ENCODE measurements at places on chromosomes 4 and X. TPM values are rescaled to one million over a fixed set of nuclear protein-coding genes. Genes with fewer than 3 reads are reported as not detected.

DNA sequence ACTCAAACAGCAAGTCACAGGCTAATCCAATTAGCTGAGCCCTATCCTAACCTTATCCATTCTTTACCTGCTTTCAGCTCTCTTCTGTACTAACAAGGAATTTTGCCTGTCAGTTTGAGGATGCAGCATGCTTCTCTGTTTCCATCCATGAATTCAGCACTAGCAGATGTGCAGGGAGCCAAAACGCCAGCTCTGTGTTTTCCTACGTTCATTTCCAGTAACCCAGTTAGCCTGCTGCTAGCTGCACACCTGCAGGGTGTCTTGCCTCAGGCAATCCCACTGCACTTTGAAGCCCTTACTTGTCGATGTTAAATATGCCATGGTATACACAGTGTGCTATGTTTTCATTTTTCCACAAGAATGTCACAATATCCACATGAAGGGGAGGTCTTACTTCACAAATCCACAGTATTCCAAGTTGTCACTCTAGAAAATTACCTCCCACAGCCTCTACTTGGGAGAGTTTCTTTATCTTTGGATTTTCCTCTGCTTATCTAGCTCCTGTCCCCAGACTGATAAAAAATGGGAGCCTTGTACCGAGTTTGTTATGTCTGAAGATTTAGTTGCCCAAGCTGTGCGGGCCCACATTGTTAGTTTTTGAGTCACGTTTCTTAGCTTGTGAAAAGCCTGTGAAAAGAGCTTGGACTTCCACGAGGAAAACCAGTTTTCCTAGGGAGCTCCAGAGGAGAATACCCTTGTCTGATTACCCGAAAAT is 127.6 kb upstream of the HHIP start:
- no peak for DNase-seq

DNA sequence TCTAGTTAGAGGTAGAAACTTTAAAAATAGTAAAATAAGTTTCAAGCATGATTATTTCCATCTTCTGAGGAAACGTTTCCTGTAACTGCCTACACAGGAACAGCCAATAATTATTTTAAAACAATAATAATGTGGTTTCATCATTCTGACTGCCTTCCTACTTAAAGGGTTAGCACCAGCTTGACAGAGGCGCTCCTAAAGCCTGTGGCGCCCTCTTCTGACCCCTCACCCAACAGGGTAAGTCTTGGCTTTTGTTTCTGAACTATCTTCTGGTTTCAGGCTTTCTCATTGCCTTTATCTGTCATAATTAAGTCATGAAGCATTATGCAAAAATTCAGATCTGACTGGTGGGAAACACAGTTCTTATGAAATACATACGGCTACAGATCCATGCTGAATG is 96.7 kb downstream of the ITM2A start:
- DNase-seq, result peak; percentile 52

- DNase-seq, result no peak
Measured at GRCh38 chr4:24002330-24002966, 112.6 kb upstream of the PPARGC1A start.

DNA sequence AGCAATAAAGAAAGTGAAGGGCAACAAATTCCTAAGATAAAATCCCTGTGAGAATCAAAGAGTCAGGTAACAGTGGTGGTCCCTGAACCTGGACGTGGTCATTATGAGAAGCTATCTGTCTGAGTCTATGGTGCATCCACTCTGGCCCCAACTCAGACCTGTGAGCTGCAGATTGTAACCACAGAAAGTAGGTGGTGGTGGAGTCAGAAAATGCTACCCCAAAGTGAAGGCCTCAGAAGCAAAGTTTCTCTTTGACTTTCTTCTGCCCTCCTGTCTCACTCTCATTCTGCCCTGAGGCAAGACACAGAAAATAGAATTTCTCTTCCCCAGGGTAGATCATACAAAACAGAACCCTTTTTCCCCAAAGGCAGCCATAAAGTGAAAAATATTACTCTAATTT is 84.1 kb upstream of the NEIL3 start:
- DNase-seq, result no peak

DNA sequence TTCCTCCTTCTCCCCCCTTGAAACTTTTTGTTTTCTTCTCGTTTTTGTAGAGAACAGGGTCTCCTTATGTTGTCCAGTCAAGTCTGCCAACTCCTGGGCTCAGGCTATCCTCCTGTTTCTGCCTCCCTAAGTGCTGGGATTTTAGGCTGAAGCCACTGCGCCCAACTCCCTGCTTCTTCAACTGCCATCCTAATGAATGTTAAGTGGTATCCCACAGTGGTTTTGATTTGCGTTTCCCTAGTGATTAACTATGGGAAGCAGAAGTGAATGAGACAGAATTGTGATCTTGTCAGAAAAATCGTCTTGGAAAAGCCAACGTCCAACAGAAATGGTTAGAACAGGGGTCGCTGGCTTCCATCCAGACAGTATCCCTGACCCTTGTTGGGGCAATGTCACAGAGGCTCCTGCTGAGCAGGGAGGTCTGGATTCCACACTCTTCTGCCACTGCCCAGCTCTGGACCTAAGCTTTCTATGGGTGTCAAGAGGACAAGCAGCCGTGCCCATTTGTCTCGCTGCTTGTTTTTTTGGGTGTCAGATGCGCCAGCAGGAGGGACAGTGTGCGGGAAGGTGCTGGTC is 869 bp upstream of the ADD1 start:
- DNase-seq, result no peak

- no peak for DNase-seq
Measured at GRCh38 chr4:27779827-27780226, 919.2 kb downstream of the STIM2 start.

- no peak for DNase-seq
Measured at GRCh38 chrX:47489507-47490275, 6.7 kb upstream of the ZNF41 start.

DNA sequence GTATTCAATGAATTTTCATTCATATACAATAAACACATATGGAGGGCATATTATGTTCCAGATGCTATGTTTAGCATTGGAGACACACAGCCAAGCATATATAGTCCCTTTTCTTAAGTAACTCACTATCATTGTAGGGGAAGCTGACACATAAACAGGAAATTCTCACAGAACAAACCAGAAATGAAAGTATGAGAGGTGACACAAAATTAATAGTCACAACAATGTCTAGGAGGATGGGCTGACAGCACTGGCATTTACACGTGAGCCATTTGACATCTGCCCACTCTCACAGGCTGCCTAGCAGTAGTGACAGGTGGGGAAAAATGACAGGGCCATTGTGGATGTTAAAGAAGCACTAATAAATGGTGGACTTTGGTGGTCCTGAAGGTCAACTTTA is 2.6 kb upstream of the CNOT6L start:
- DNase-seq, result no peak

- DNase-seq, result no peak
Measured at GRCh38 chr4:188423039-188423438, 283.8 kb downstream of the TRIML1 start.

- no peak for DNase-seq
Measured at GRCh38 chr4:143597276-143597675, 83.8 kb downstream of the SMARCA5 start.

DNA sequence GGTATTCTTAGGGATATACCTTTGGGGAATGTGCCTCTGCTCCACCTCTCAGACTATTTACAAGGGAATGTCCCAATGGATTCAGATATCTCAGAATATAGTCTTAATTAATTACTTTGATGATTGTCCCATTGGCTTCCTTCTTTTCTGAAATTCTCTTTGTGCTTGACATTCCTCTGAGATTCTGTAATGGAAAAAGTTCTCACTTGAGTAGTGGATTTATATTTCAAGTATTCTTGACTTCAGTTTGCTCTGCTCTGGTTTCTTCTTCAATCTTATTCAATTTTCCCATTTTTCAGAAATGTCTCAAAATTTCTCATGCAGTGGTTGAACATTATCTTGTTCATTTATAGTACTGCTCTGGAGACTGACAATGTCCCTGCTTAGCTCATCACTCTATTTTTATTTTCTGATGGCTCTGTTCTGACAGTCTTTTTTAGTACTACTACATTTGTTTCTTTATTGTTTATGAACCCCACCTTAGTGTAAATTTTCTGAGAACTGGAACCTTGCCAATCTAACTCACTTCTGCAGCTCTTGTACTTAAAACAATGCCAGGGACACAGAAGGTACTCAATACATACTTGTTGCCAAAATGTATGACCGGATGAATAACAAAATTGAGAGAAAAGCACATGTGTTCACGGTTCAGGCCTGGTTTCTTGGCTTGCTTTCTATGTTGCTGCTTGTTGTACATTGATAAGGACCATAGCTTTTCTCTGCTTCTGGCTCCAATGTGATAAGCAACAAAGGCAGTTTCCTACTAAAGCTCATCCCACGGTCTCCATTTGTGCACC is 471.7 kb downstream of the GASK1B start:
- DNase-seq, result no peak

DNA sequence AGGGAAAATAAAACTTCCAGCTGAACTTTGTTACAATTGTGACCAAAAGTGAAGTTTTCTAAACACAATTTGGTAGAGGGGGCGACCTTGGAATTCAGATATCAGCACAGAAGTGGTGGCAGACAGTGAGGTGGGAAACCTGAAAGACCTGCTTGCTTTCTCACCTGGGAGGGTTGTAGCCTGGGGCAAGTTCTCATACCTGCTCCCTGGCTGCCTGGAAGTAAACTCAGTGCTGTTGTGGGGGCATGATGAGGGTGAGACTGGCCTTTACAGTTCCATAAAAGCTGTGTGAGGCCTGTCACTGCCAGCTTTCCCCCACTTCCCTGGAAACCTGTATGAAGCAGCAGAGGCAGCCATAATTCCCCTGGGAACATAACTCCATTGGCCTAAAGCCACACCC is 1180.2 kb downstream of the FAM133A start:
- no peak for DNase-seq

GRCh38 chrX:106698693-106699092 is 27.8 kb upstream of the RNF128 start:
- DNase-seq, result no peak

DNA sequence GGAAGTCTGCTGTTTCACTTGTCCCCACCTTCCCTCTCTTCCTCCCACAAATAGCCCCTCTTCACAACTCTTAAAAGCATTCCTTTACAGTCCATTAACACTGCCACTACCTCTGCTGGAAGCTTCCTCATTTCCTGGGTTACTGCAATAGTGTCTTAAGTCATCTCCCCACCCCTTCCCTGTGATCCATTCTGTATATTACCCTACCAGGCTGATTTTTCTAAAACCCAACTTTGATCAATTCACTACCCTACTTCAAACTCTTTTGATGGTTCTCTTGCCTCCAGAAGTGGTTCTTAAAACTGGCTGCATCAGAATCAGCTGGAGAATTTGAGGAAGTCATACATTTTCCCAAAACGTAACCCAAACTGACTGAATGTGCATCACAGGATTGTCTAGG is 8.8 kb upstream of the XIAP start:
- DNase-seq, result no peak

DNA sequence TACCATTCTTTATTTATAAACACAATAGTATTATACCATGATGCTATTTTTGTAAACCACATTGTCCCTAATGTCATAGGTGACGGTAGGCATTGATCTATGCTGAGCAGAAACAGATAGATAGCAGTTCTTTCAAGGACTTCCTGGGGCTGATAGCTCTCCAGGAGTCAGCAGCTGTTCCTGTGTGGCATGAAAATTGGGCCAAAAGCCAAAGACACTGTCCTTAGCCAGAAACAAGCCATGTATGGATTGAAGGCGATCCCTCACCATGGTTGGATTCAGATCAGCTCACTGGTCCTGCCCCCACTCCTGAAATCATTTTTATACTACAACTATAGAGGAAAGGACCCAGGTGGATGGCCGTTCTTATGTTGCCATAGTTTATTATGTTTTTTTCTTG is 53.6 kb downstream of the DDX60 start:
- DNase-seq, result peak; percentile 63

GRCh38 chr4:119099227-119099810 is 36.3 kb upstream of the MYOZ2 start:
- DNase-seq, result no peak

GRCh38 chrX:51760657-51761056 is 17.4 kb downstream of the GSPT2 start:
- no peak for DNase-seq

GRCh38 chr4:122602277-122603142 is 18.4 kb downstream of the IL21 start:
- DNase-seq, result peak; percentile 23

GRCh38 chr4:11404431-11404830 is 24.3 kb downstream of the HS3ST1 start:
- DNase-seq, result no peak

DNA sequence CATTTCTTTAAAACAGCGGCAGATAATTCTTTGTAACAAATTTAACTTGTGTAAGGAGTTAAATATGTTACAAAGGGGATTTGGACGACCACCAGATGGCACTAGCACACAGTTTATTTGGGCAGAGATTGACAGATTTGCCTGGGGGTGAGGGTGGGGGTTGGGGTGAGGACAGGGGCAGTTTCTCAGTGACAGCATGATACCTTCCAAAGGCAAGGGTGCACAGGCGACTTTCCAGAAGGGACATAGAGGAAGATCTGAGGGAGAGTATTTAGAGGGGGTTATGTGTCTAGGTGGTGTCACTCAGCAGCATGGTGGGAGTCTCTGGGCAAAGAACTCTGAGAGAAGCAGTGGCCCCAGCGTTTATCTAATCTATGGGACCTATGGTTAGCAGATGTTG is 9.6 kb upstream of the TMA16 start:
- peak; percentile 67 for DNase-seq

- DNase-seq, result no peak
Measured at GRCh38 chrX:20372533-20372932, 105.8 kb upstream of the RPS6KA3 start.

DNA sequence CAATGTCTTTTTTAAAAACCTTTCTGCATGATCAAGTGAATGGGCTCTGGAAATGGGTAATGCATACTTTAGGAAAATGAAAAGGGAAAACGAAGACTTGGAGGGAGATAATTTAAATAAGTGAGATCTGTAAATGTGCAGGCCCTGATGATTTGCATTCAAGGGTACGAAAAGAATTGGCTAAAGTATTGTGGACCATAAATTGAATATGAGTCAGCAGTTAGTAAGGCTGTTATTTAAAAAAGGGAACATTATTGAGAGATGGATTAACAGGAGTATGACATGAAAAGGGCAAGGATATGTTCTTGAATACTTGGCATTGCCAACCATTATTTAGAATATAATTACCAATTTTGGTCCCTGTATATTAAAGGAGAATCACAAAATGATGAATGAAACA is 125.5 kb downstream of the GPAT3 start:
- DNase-seq, result no peak

- DNase-seq, result no peak
Measured at GRCh38 chr4:76725039-76725438, 172.9 kb downstream of the SOWAHB start.

GRCh38 chr4:128682942-128683666 is 126.4 kb upstream of the JADE1 start:
- DNase-seq, result no peak

- DNase-seq, result no peak
Measured at GRCh38 chr4:81106150-81106549, 75.6 kb downstream of the BMP3 start.

- DNase-seq, result no peak
Measured at GRCh38 chrX:55253528-55253927, 11.2 kb downstream of the PAGE3 start.

CDS1 gene
- 13.5 TPM for polyA plus RNA-seq

CCNA2 gene
- polyA plus RNA-seq, result 10.2 TPM

CXorf66 gene
- 18.0 TPM for polyA plus RNA-seq

GPR50 gene
- polyA plus RNA-seq, result not detected

UGT2B15 gene
- polyA plus RNA-seq, result 1.3 TPM

SLC16A2 gene
- polyA plus RNA-seq, result 6.7 TPM

SMIM10 gene
- 12.0 TPM for polyA plus RNA-seq

SPRY1 gene
- polyA plus RNA-seq, result 30.2 TPM

CENPU gene
- polyA plus RNA-seq, result 132 TPM

HSD17B10 gene
- polyA plus RNA-seq, result 44.8 TPM

TACR3 gene
- polyA plus RNA-seq, result 0.05 TPM

FGB gene
- polyA plus RNA-seq, result 2.7 TPM

TMSB15C gene
- 1.5 TPM for polyA plus RNA-seq
